Breast epithelium (tissue), 4 donors: ENCODE measurements at places on chromosomes 5 and 9. TPM values are rescaled to one million over a fixed set of nuclear protein-coding genes. Genes with fewer than 3 reads are reported as not detected.

- no peak for DNase-seq
- H3K4me3 ChIP-seq: no peak overlapping the region
- no peak overlapping the region for H3K27ac ChIP-seq
- H3K4me1 ChIP-seq: no peaks in the 10 kb centered on the region
- no peaks in the 10 kb centered on the region for H3K27me3 ChIP-seq
Observed at GRCh38 chr5:42632354-42632900, 124.2 kb upstream of the CCDC152 start.

GRCh38 chr5:115809946-115810345 is 6.5 kb downstream of the CDO1 start:
- no peak overlapping the region for H3K27ac ChIP-seq
- H3K36me3 ChIP-seq: no peaks in the 10 kb centered on the region
- no peak overlapping the region for H3K4me3 ChIP-seq
- no peak for DNase-seq
- no peaks in the 10 kb centered on the region for H3K4me1 ChIP-seq

- H3K4me1 ChIP-seq: no peaks in the 10 kb centered on the region
- H3K27ac ChIP-seq: no peak overlapping the region
- no peak for DNase-seq
- H3K36me3 ChIP-seq: no peaks in the 10 kb centered on the region
- no peak overlapping the region for H3K4me3 ChIP-seq
- no peaks in the 10 kb centered on the region for H3K27me3 ChIP-seq
Observed at GRCh38 chr9:120267929-120268328, 312.0 kb downstream of the CDK5RAP2 start.

DNA sequence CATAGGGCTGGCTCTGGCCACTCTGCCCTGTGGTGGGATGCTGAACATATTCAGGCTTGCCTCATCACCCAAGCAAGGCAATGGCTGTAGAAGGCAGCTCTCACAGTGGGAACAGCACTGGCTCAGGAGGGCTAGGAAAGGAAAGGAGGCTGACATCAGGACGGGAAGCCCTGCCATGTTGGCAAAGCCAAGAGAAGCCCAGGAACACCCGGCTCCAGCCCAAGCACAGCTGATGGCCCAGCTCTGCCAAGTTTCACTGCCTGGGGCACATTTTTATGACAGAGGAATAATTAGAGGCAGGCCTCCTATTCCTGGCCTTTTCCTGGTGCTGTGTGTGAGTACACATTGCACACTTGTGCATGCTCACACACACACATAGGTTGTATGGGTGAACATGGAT is 163.6 kb upstream of the SMIM23 start:
- H3K27ac ChIP-seq: no peak overlapping the region
- H3K4me3 ChIP-seq: no peak overlapping the region
- DNase-seq: peak; percentile 30
- H3K27me3 ChIP-seq: no peaks in the 10 kb centered on the region

Gene TLX3
- not detected for total RNA-seq

Gene SH3RF2
- 9.4 TPM for total RNA-seq

GRCh38 chr9:105053209-105053652 is 125.3 kb upstream of the ABCA1 start:
- H3K27ac ChIP-seq: no peak overlapping the region
- no peaks in the 10 kb centered on the region for H3K4me1 ChIP-seq
- no peak for DNase-seq
- H3K4me3 ChIP-seq: no peak overlapping the region
- no peaks in the 10 kb centered on the region for H3K36me3 ChIP-seq

DNA sequence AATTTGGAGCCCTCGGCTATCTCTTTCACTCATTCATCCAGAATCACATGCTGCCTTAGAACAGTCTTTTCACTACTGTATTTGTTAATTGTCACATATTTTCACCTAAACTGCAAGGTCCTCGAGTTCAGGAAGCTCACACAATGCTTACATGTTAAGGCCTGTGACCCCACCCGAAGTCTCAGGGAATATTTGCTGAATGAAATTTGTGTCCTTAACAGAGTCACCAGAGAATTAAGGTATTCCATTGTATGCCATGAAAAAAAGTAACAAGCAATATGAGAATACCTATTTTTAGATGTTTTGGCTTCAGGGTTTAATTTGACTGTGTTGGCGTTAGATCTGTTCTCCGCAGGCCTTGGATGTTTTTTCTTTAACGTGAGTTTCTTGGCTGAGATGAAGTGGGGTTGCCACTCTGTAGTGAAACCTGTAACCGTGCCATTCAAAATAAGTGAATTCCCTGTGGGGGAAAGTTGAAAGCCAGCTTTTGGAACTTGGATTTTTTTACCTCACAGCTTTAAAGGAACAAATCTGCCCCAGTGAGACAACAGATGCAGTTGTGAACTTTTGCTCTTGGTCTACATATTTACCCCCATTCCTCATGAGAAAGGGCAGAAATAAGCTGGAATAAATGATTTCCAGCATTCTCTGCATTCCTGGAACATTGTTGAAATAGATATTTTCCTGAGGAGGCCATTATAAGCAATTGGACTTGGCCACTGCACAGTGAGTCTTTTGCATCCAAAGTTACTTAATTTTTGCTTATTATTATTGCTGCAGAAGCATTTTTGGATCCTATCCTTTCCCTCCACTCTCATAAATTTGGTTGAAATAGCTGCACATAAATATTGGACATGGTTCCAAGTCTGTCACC is 35.9 kb upstream of the FBP1 start:
- H3K4me1 ChIP-seq: no peaks in the 10 kb centered on the region
- no peak overlapping the region for H3K4me3 ChIP-seq
- DNase-seq: no peak
- H3K27me3 ChIP-seq: no peaks in the 10 kb centered on the region
- no peaks in the 10 kb centered on the region for H3K36me3 ChIP-seq
- H3K27ac ChIP-seq: peak overlapping the region; percentile 27

Gene ENTPD2
- total RNA-seq: 0.16 TPM

- no peak overlapping the region for H3K4me3 ChIP-seq
- DNase-seq: no peak
Observed at GRCh38 chr5:174046558-174046957, 1.1 kb downstream of the NSG2 start.

DNA sequence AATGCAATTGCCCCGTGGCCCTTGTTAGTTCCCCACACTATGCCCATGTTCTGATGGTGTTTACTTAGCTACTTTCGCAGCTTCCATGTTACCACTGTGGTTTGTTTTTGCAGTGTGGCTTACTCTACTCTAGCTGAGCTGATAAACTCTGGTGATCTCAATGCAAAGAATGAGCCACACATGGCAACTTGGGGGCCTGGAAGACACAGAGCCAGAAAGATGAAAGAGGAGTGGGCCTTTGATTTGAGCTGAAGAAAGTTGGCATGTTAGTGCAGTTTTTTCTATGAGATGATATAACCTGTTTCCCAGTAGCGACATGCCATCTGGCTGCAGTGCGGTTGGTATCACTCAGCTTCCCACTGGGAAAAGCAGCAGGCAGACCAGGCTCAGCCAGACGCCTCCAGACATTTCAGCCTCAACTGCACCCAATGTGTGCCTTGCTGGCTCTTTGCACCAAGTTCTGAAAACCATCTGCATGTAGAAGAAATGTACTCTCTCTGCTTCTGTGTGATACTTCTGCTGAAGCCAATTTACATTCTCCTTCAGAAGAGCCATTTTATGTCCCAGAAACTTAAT is 329.4 kb downstream of the ARHGEF28 start:
- H3K36me3 ChIP-seq: no peaks in the 10 kb centered on the region
- no peaks in the 10 kb centered on the region for H3K4me1 ChIP-seq
- no peak for DNase-seq
- no peaks in the 10 kb centered on the region for H3K27me3 ChIP-seq

DNA sequence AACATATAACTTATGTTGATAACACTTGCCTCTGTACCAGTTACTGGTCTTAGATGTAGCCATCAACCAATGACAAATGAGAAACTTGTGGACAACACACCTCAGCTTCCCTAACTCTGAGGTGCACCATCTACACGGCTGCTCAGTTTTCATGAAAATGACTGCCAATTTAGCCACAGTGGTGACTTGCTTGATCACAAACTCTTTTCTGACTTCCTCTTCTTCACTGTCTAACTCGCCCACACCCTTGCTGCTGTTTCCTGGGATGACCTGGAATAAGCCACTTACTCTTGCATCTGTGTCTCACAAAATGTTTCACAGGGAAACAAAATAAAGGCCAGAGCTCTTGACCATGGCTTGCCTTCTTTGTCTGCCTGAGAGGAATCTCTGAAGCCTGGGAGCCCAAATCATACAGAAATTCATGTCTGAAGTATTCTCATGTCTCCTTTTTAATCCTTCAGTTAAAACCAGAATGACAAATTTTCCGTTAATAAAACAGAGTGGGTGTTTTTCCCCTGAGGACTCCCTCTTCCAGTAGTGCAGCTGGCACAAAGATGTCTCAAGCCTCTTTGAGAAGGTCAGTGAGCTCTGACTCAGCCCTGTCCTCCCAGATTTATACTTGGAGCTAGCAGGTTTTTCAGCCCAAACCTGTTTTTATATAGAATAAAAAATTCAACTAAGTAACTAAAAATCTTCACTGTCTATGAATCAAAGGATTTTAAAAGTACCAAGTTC is 126.5 kb upstream of the PAM start:
- no peak overlapping the region for H3K27ac ChIP-seq
- DNase-seq: no peak
- H3K4me1 ChIP-seq: no peaks in the 10 kb centered on the region
- H3K27me3 ChIP-seq: no peaks in the 10 kb centered on the region
- H3K36me3 ChIP-seq: no peaks in the 10 kb centered on the region

Gene CKMT2
- total RNA-seq: 3.7 TPM

DNA sequence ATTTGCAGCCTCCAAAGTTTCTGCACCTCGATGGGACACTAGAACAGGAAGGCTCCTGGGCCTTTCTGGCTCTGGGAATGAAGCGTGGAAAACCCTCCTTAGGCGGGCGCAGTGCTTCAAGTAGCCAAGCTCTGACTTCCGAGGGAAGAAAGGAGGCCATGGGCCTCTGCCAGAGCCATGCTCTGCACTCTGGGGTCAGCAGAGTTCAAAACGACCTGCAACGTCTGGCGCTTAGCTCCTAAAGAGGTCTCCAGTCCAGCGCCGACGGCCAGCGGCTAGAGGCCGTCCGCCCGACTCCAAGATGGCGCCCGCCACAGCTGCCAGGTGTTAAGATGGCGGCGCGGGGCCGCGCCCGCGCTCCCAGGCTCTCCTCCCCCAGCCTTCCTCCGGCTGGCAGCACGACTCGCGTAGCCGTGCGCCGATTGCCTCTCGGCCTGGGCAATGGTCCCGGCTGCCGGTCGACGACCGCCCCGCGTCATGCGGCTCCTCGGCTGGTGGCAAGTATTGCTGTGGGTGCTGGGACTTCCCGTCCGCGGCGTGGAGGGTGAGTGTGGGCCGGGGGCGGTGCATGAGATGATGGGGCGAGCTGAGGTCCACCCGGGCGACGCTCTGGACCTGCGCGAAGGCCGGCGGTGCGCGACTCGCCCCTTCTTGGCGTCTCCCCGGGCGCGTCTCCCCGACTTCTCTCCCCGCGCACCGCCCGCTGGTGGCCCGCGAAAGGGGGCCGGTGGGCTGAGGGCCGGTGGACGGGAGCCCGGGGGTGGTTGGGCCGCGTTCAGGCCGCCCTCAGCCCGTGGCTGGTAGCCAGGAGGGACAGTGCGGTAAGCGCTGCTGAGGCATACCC is at the start of gene TXNDC15:
Gene TXNDC15 (plus strand): TSS at position 385 of the 844 bp plus-strand sequence. CDS start 57 bp downstream, at position 442.
- no peaks in the 10 kb centered on the region for H3K4me1 ChIP-seq
- H3K36me3 ChIP-seq: no peaks in the 10 kb centered on the region
- DNase-seq: peak; percentile 71
- H3K4me3 ChIP-seq: peak within 1 kb of the TSS; percentile 93
- peak within 1 kb of the TSS; percentile 90 for H3K27ac ChIP-seq

GRCh38 chr9:114696814-114697544 is 15.0 kb upstream of the TEX48 start:
- H3K36me3 ChIP-seq: no peaks in the 10 kb centered on the region
- DNase-seq: no peak
- H3K4me1 ChIP-seq: no peaks in the 10 kb centered on the region
- H3K27me3 ChIP-seq: no peaks in the 10 kb centered on the region
- H3K27ac ChIP-seq: no peak overlapping the region

GRCh38 chr5:133969654-133970324 is 1.4 kb upstream of the C5orf15 start:
- H3K27me3 ChIP-seq: no peaks in the 10 kb centered on the region
- peaks cover 3% of the 10 kb centered on the region for H3K36me3 ChIP-seq
- H3K27ac ChIP-seq: no peak overlapping the region
- H3K4me3 ChIP-seq: no peak overlapping the region

DNA sequence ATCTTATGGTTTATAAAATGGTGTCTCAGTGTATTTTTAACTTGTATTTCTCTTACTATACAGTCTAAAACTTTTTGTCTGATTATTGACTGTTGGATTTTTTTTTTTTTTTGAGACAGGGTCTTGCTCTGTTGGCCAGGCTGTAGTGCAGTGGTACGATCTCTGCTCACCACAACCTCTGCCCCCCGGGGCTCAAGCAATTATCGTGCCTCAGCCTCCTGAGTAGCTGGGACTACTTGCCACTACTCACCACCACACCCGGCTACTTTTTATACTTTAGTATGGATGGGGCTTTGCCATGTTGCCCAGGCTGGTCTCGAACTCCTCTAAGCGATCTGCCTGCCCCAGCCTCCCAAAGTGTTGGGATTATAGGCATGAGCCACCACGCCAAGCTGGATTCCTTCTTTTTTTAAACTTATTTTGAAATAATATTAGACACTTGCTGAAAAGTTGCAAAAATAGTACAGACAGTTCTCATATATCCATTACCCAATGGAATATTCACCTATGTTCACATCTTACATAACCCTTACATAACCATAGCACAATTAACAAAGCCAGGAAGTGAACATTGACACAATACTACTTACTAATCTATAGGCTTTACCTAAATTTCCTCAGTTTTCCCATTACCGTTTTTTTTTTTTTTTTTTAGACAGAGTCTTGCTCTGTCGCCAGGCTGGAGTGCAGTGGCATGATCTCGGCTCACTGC is 47.2 kb downstream of the STOM start:
- H3K36me3 ChIP-seq: peaks cover 8% of the 10 kb centered on the region
- H3K4me1 ChIP-seq: peaks cover 14% of the 10 kb centered on the region
- H3K27ac ChIP-seq: peak overlapping the region; percentile 96
- no peak overlapping the region for H3K4me3 ChIP-seq
- H3K27me3 ChIP-seq: no peaks in the 10 kb centered on the region

DNA sequence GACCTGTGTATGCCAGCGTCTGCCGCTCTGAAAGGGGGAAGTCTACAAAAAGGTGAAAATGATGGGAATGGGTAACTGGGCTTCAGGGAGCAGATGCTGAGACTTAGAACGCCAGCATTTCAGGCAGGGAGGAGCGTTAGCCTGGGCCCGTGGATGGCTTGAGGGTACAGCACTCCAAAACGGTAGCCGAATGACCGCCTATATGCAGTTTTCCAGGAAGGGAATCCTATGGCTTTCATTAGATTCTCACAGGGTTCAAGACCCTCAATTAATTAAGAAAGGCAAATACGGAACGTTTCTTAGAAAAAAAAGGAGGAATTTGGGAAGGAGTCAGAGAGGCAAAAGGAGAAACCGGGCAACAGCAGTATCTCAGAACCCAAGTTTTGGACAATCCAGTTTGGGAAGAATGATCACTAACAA is 639 bp downstream of the AMACR start:
- H3K27me3 ChIP-seq: no peaks in the 10 kb centered on the region
- no peaks in the 10 kb centered on the region for H3K36me3 ChIP-seq
- DNase-seq: no peak

- H3K27ac ChIP-seq: no peak overlapping the region
- H3K27me3 ChIP-seq: no peaks in the 10 kb centered on the region
- peaks cover 11% of the 10 kb centered on the region for H3K36me3 ChIP-seq
- no peak overlapping the region for H3K4me3 ChIP-seq
- no peaks in the 10 kb centered on the region for H3K4me1 ChIP-seq
- peak; percentile 64 for DNase-seq
Observed at GRCh38 chr9:131590907-131591844, 45.9 kb downstream of the PRRT1B start.
